ENCODE measurements at places on chromosomes 3 and 15.

GRCh38 chr15:68354268-68354667, 76.7 kb downstream of the FEM1B start:
- DNase-seq: no peak

- DNase-seq: no peak
Measured at GRCh38 chr3:41216993-41217392, 17.7 kb downstream of the CTNNB1 start.

DNA sequence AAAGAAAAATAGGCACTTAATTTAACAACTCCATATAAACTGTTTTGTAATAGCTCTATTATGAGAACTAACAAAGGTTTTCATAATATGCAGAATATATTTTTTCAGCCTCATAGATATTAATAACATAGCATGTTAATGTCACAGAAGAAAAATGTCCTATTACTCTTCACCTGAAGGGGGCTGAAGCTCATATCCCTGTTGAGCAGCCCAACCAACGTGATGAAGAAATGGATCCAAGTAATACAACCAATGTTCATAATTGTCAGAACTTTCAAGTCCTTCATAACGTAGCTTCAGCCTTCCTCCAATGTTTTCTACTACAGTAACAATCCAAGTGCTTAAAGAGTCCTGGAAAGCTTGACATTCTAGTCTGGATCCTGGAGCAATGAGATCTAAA, 34.5 kb upstream of the STIMATE start:
- DNase-seq: no peak

GRCh38 chr3:66377800-66378199, 123.0 kb downstream of the LRIG1 start:
- DNase-seq: no peak

DNA sequence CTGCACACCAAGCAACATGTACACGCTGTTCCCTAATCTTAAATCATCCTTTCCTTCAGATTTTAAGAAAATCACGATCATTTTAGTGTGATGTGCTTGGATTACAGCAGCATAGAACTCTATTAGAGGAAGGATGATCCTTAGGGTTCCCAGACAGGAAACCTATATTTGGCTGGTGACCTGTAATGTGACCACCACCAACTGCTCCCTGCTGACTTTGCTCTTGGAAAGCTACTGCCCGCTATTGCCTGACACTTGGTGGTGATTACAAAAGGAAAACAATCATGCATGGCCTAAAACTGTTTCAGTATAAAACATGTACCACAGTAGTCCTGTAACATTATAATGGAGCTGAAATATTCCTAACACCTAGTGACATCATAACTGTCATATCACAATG, 27.2 kb upstream of the LMOD3 start:
- DNase-seq: no peak

GRCh38 chr15:34160735-34161134, 49.2 kb downstream of the KATNBL1 start:
- DNase-seq: no peak

- peak; percentile 68 for DNase-seq
Measured at GRCh38 chr15:68553994-68554720, 24.6 kb upstream of the CORO2B start.

- no peak for DNase-seq
Measured at GRCh38 chr3:144466540-144466939, 494.9 kb downstream of the DIPK2A start.

GRCh38 chr3:111794711-111795110, 64.4 kb upstream of the PHLDB2 start:
- DNase-seq: no peak

DNA sequence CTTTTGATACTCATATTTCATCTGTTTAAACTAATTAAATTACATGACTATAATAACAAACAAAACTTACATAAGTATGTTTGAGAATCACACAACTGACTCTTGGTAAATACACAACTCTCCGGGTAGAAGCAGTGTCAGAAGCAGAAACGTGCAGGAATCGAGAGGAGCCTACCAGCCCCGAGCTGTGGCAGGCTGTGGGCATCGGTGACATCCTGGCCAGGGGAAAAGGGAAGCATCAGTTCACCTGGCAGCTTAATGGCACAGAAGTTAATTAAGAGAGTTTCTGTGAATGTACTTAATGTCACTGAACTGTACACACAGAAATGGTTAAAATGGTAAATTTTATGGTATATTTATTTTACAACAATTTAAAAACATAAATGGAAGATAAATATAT, 90.2 kb downstream of the CRTC3 start:
- no peak for DNase-seq

DNA sequence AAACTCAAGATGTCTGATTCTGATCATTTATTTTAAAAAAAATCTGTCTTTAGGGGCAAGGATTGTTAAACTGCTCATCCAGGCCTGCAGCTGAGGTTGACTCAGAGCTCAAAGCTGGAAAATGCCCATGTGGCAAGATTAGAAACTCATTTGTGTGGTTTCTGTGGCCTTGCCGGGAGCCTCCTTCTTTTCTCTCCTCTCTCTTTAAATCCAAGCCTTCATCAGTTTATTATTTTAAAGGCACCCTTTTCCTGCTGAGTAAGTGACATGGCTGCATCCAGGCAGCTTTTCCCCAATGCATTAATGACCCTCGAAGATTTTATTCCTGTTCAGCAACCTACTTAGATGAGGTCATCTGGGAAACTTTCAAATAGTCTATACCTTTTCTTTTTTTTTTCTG, 221.3 kb upstream of the CDIN1 start:
- no peak for DNase-seq

DNA sequence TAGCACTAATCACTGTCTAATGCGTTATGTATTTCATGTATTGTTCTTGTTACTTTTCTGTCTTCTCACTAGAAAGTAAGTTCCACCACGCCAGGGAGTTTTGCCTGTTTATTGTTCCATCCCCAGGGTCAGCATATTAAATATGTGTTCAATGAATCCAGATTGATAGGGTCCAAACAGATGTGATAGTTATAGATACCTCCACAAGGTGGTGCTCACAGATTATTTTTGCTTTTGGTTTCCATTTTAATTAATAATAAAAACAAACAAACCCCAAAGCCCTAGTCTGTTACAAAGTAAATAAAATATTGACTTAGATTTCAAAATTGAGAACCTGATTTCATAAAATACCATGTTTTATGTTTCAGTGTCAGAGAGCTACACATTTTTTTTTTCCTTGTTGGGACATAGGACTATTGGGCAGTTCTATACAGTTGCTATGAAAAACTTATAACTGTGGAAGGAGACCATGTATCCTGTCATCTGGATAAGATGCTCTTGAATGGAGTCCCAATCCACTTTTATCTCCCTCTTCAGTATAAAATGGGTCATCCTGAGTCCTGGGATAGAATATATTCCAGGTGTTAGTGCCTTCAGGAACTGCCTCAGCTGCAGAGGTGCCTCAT, 12.4 kb downstream of the OTOL1 start:
- no peak for DNase-seq

GRCh38 chr3:140007081-140007480, 72.1 kb downstream of the CLSTN2 start:
- DNase-seq: no peak

Measured in activated CD4-positive, alpha-beta T cell treated with anti-CD3 and anti-CD28 coated beads, Interleukin-2, Interleukin-4, amounts not matched to agents 100 ng/mL and 50 ng/mL, durations not matched to agents 16 hours and 8 hours (primary cell).